ENCODE measurements at places on chromosomes 1 and 21. TPM values are rescaled to one million over a fixed set of nuclear protein-coding genes. Genes with fewer than 3 reads are reported as not detected.

- peak; percentile 77 for DNase-seq
These were observed 3.6 kb upstream of the INAVA start for GRCh38 chr1:200890818-200891773.

DNA sequence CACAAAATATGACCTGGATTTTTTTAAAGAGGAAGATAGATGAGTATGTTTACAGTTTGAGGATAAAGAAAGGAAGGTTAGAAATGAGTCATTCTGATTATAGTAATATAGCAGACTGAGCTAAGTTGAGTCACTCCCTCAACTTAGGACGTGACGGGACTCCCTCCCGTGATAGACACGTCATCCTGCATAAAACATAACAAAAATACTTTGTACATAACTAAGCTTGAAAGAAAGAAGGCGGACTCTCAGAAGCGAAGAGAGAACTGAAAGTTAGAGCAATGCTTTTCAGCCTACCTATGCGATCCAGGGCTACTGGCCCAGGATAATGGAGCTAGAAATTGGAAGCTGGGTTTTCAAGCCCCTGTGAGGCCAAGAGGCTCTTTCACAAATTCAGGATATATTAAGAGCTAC is 53.0 kb upstream of the DESI2 start:
- no peak for DNase-seq

DNA sequence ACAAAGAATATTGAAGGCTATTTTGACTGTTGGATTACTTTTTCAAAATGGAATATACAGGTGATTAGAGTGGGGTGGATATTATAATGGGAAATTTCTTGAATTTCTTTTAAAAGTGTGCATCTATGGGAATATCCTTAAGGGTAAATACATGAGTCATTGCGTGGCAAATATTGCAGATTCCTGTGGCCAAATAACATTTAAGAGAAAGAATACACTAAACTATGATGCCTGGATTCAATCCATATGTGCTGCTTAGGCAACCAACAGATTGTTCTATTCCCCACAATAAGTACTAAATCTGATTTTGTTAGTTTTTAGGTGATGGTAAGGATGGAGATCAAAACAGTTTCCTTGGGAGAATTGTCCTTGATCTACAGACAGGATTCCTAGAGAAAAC is 119.5 kb downstream of the HMCN1 start:
- DNase-seq, result no peak

GRCh38 chr1:9780554-9781110 is 43.1 kb downstream of the CLSTN1 start:
- DNase-seq, result no peak

DNA sequence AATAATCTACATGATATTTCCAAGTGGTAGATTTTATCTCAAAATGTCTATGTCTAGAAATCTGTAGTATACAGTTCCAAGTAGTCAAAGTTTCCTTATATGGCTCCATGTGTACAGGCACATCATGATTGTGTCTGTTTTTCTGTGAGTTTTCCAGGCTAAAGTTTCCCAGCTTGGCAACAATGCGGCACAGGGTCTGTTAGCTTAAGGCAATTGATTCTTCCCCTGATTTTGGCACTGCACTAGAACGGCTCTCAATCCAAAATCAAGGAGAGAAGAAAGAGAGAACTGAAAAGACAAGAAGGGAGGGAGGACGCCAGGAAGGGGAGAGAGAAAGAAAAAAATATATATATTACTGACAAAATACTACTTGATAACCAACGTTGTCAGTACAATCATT is 193.9 kb upstream of the SNX7 start:
- DNase-seq, result no peak

- DNase-seq, result no peak
These were observed 6.9 kb downstream of the TNFRSF1B start for GRCh38 chr1:12173631-12174121.

DNA sequence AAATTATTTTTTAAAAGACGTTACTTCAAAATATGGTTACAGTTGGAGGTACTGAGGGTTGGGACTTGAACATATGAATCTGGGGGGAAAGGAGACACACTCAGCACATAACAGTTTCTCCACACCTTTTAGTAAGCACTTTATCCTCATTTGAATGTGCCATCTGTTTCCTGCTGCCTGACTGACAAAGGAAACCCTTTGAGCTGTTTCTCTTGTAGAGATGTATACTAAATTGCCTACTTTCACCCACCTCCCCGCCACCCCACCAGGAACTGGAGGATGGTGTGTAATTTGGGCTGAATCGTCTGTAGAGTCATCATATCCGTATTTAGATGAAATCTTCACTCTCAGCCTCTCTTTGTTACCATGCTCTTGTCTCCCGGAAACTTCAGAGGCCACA is 108.1 kb downstream of the KAZN start:
- no peak for DNase-seq

DNA sequence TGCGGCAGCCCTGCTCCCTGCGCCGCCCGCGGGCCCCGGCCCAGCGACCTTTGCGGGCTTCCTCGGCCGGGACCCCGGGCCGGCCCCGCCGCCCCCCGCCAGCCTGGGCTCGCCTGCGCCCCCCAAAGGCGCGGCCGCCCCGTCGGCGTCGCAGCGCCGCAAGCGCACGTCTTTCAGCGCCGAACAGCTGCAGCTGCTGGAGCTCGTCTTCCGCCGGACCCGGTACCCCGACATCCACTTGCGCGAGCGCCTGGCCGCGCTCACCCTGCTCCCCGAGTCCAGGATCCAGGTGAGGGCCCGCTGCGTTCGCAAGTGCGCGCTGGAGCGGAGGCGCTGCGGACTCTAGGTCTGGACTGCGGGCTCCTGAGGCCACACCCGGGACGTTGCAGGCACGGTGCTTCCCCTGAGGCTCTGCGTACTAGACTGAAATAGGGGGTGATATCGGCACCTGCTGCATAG is 351 bp downstream of the MIXL1 start:
- DNase-seq, result peak; percentile 69

DNA sequence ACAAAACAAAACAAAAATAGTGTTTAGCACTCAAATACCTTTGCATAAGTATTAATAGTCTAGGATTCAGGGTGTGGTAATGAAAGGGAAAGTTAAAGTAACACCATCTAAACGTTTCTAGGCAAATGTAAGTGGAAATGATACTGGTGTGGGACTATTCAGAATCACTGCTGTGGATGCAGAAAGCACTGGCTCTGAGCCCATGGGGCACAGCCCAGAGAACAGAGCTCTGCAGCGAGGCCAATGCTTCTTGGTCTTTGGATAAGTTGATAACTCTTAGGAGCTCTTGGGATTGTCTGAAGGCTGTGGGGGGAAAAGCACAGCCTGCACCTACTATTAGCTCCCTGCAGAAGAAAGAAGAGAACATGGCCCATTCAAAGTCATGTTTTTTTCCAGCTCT is 21.4 kb upstream of the DNM3 start:
- no peak for DNase-seq

DNA sequence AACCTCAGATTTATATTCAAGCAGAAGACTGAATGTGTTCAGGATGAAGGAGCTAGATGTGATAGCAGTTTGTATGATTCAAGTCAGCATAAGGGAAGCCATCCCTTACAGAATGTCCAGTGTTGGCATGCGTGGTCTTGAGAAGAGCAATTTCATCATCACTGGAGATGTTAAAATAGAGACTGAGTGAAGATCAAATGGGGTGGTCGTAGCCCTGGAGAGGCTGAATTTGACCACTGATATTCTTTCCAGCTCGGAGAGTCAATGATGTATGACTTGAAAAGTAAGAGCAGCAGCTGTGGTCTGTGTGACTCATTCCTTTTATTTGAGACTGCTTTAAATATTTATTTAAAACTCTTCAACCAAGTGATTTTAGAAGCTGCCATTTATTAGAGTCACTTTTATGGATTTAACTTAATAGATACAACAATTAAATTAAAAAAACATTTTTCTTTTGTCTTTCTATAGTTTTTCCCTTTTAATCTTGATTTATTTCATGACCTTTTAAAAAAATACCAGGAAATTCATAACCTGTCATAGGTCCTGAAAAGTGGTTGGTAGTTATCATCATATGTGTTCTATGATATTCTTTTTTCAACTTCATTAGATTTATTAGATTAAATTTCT is 15.5 kb downstream of the FMN2 start:
- DNase-seq, result no peak

DNA sequence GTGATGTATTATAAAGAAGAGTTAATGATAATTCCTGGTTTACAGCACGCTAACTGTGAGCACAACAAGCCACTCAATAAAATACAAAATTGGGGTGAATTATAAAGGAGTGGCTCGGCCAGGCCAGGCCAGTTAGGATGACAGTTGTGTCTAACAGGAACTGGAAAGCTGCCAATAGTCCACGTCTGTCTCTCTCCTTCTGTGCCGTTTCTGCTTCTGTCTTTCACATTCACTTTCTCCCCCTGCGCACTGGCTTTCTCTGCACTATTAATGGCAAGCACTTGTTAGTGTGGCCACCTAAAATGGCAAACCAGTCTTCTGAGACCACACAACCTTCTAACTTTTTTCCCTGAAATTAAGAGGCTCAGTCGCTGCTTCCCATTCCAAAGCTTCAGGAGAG is 394.3 kb downstream of the NTNG1 start:
- DNase-seq, result no peak

DNA sequence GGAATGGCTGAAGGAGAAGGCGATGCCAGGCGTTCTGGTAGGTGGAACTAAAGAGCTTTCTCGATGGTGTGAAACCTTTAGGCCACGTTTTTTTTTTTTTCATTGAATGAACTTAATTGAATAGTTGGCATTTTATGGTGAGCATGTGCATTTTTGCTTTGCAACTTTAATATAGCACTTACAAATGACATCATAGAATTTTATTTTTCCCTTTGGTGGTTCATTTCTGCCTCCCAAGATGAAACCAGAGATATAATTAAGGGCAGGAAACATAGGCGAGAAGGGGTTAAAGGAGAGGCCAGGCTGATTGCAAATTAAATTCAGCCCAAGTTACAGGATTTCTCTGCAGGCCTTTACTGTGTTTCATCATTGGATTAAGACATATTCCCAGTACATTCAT is 85.5 kb upstream of the L1TD1 start:
- no peak for DNase-seq

- DNase-seq, result no peak
These were observed 3.8 kb downstream of the PHGDH start for GRCh38 chr1:119715542-119715941.

DNA sequence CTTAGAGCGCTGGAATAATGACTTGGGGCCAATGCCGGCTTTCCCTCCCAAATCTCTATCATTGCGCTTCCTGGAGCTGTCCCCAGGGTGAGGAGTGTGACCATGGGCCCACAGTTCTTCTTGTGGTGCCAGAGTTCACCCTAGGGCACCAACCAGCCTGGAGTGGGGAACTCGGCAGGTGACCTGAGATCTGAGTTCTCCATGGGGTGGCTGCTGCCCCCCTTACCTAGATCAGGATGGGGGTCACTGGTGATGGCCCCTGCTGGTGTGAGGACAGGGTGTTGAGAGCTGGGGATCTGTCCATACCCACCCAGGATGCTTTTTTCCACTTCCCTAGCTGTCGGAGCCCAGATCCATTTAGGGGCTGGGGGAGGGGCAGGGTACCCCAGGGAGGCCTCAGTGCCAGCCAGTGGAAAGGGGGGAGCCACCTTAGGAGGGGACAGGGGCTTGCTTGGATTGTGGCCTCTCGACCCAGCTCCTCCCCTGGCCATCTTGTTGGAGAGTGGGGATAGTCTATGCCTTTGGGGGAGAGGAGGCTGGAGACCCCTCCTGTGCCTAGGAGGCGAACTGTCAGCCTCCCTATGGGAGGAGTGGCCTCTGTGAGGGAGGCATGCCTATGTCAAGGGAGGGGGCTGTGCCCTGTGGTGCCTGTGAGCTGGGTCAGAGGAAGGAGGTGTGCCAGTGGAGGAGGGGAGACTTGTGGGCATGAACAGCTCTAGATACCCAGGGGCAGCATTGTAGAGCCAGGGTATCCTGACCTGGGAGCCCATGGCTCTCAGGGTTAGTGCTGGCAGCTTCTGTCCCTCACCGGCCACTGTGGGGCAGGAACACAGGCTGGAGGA is 1.7 kb downstream of the FOXO6 start:
- DNase-seq, result no peak

- DNase-seq, result no peak
These were observed 40.3 kb downstream of the GPATCH2 start for GRCh38 chr1:217590598-217590997.

- no peak for DNase-seq
These were observed 15.0 kb downstream of the GNB1 start for GRCh38 chr1:1875932-1876331.

DNA sequence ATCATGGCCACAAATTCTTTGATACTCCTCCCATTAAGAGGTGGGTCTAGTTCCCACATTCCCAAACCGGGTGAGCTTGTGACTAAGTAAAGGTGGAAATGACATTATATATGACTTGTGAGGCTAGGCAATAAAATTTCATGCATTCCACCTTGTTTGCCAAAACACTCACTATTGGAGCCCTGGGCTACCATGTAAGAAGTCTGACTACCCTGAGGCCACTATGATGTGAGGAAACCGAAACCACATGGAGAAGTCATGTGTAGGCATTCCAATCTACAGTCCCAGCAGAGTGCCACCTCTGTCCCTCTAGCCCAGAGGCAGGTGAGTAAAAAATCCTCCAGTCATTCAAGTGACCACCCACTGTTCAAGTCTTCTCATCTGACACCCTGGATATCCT is 17.9 kb upstream of the SMG7 start:
- DNase-seq, result no peak

GRCh38 chr21:25952306-25952705 is 217.5 kb downstream of the GABPA start:
- no peak for DNase-seq

DNA sequence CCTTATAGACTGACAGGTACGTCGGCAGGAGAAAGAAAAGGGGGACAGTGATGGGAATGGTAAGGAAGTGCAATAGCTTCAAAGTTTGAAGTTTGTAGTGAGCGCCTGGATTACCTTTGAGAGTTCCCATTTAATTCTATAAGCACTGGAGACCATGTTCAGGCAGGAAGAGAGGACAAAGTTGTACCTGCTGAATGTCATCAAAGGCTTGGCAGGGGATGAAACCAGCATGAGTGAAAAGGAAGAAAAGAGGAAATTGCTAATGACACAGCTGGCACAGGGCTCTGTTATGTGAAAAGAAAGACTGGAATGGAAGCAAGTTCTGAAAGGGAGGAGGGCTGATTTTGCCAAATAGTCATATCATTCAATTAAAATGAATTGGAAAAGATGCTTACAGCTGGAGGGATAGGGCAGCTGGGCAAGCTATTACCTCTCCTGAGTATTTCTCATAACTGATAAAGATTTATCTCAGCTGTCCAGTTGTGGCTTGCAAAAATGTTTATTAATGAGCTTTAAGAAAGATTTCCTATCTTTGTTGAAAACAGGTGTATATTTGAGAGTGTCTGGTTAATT is 109.2 kb downstream of the HMCN1 start:
- no peak for DNase-seq

DNA sequence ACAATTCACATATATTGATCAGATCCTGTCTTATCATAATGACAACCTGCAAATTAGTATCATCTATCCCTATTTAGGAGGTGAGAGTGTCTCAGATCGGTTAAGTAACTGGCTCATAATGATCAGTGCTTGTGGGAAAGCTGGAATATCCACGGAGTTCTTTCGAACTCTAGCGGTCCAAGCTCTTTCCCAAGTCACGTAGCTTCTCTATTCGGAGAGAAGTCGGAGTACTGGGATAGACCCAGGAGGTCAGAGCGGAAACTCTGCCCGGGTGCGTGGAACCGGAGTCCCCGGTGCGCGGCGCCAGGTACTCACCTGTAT is 339 bp downstream of the PTGS2 start:
- DNase-seq, result no peak

ANKRD65 gene
- 21.5 TPM for total RNA-seq

COG2 gene
- total RNA-seq, result 26.7 TPM

FAAH gene
- 30.9 TPM for total RNA-seq

SLC5A9 gene
- 4.7 TPM for total RNA-seq

NMNAT2 gene
- 0.38 TPM for total RNA-seq

TESK2 gene
- 8.4 TPM for total RNA-seq

CD52 gene
- total RNA-seq, result 348 TPM

CADM3 gene
- 1.7 TPM for total RNA-seq

HCRTR1 gene
- not detected for total RNA-seq

ANGPTL1 gene
- 9.3 TPM for total RNA-seq

JAM2 gene
- total RNA-seq, result 38.6 TPM

Data from upper lobe of right lung (tissue), 1 donor.